ENCODE measurements at places on chromosomes 2 and 18.

GRCh38 chr2:62845256-62845655 lies 139.7 kb downstream of the EHBP1 start:
- H3K4me3 ChIP-seq = no peak overlapping the region
- H3K27me3 ChIP-seq = no peaks in the 10 kb centered on the region
- DNase-seq = no peak
- no peaks in the 10 kb centered on the region for H3K4me1 ChIP-seq

DNA sequence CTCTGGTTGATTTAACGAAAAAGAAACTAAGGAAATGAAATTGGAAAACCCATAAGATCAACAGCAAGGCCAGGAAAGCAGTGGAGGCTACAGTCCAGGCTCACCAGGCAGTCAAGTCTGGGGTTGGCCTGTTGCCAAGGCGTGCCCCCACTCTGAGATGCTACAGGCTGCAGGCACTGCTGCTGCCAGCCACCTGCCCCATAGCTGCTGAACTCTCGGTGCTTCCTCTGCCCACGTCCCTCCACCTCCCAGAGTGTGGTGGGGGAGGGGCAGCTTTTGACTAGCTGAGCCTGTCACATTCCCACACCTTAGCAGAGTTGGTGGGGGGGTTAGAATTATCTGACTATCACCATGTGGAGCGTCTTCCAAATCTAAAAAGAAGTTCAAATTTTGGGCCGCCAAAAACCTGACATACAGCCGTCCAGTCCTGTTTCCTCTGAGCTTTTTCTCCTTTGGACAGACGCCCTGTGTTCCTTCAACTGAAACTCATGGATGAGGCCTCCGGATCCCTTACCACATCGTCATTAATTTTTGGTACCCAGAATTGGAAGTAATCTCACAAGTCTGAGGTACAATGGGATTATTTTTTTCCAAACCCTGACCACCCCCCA lies 3.9 kb upstream of the SH3RF3 start:
- no peak overlapping the region for H3K4me3 ChIP-seq
- no peak overlapping the region for H3K27ac ChIP-seq
- DNase-seq = peak; percentile 10
- H3K27me3 ChIP-seq = peaks cover 3% of the 10 kb centered on the region

DNA sequence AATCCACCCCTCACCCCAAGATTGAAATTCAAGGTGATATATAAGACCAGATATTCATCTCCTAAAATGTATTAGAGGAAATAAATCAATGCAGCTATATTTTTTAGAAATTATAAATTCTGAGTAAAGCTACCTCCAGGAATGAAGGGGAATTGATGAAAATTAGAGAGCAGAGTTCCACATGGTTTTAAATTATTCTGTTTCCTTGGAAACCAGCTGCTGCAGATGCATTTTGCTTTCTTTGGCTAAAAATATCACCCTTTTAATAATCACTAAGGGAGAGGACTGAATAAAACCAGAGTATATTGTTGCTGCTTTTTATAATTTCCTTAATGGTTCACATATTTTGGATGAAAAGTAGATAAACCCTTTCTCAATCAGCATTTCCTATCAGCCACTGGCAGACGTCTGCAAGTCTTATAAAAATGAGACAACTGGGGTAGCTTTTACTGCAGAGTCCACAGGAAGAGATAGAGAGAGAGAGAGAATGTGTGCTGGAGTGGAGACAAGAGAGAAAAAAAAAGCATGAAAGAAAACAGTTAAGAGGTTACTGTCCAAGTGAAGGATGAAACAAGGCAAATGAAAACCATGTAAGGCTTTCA lies 2.0 kb downstream of the CSRNP3 start:
- H3K36me3 ChIP-seq = no peaks in the 10 kb centered on the region
- H3K27ac ChIP-seq = no peak overlapping the region
- DNase-seq = no peak
- H3K4me3 ChIP-seq = no peak overlapping the region

DNA sequence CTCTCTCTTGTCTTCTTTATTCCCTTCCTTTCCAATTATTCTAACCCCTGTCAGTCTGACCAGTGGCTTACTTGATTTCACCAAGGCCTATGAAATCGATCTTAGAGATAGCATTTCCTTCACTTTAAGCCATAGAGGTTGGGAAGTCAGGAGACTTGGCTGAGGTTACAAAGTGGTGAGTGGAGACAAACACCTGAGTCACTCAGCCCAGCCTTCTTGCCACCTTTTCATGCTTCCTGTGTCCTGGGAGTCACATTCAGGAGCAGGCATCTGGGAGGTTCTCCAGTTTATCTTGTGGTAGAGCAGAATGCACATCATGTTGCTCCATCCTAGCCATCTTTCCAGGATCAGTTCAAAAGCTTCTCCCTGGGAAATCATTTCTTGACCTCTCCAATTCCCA lies 59.1 kb downstream of the VSNL1 start:
- no peaks in the 10 kb centered on the region for H3K4me1 ChIP-seq
- no peak overlapping the region for H3K4me3 ChIP-seq
- H3K27ac ChIP-seq = no peak overlapping the region
- no peaks in the 10 kb centered on the region for H3K36me3 ChIP-seq
- DNase-seq = no peak
- H3K27me3 ChIP-seq = peaks cover 6% of the 10 kb centered on the region

DNA sequence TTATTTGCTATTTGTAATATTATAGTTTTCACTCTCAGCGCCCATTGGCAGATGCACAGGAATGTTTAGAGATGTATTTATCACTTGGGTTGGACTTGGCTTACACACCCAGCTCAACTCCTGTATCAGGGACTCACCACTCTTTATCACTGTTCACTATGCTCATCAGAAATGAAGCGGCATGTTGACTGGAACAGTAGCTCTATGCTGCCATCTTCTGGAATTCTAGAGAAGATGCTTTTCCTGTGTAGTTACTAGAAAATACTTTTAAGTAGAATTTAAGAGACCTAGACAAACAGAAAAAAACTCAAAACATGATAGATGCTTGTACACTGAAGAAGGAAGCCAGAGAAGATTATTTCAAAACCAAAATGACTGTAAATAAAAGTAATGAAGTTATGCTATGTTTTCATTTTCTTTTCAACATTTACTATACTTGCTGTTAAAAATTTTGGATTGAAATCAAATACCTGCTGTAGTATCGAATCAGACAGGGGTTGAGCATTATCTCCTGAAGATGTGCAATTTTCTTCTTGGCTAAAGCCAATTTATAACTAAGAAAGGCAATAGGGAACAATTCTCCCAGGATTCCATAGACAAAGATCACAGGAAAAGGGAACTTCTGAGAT lies 47.4 kb upstream of the NXPH2 start:
- DNase-seq = no peak
- H3K4me3 ChIP-seq = no peak overlapping the region
- no peaks in the 10 kb centered on the region for H3K4me1 ChIP-seq
- no peak overlapping the region for H3K27ac ChIP-seq

GRCh38 chr18:28854964-28855363 lies 678.0 kb upstream of the CDH2 start:
- H3K36me3 ChIP-seq = no peaks in the 10 kb centered on the region
- no peak overlapping the region for H3K4me3 ChIP-seq
- H3K4me1 ChIP-seq = no peaks in the 10 kb centered on the region
- no peak overlapping the region for H3K27ac ChIP-seq
- no peak for DNase-seq

Data from activated naive CD8-positive, alpha-beta T cell treated with anti-CD3 and anti-CD28 coated beads, Interleukin-2, amount 50 U/mL, for 24 hours (primary cell).